ENCODE measurements at places on chromosomes 11 and 22.

GRCh38 chr11:26905368-26905767 is 88.5 kb upstream of the FIBIN start:
- DNase-seq = no peak

GRCh38 chr11:15861256-15861655 is 495.1 kb downstream of the SOX6 start:
- no peak for DNase-seq

DNA sequence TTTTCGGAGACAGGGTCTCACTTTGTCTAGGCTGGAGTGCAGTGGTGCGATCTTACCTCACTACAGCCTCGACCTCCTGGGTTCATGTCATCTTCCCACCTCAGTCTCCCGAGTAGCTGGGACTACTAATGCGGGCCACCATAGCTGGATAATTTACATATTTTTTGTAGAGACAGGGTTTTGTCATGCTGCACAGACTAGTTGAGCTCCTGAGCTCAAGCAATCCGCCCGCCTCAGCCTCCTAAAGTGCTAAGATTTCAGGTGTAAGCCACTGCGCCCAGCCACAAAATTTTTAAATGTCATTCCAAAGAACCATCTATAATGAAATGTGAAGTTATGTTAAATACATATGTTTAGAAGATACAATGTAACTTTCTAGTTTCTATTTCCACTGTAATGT is 4747.7 kb upstream of the OR11H1 start:
- DNase-seq = no peak

DNA sequence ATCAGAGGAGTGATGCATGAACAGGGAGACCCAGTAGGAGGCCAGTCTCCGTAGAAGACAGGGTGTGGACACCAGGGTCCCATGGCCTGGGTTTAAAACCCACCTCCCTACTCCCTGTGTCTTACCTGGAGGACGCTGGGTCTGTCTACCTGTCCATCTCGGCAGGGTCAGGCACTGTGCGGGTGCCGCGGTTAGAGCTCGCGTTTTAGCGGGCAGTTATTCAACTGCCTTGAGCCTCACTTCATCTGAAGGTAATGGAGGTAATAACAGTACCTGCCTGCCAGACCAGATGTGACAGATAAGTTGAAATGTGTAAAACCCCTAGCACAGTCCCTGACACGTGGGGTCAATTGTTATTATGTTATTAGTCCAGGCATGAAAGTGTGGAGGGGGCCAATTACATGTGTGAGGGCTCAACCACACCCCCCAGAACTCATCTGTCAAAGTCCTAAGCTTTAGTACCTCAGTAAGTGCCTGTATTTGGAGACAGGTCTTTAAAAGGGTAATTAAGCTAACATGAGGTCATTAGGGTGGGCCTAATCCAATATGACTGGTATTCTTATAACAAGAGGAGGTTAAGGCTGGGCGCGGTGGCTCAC is 8.1 kb upstream of the UPK3A start:
- no peak for DNase-seq

GRCh38 chr11:32434356-32435151 is 785 bp downstream of the WT1 start:
- no peak for DNase-seq

DNA sequence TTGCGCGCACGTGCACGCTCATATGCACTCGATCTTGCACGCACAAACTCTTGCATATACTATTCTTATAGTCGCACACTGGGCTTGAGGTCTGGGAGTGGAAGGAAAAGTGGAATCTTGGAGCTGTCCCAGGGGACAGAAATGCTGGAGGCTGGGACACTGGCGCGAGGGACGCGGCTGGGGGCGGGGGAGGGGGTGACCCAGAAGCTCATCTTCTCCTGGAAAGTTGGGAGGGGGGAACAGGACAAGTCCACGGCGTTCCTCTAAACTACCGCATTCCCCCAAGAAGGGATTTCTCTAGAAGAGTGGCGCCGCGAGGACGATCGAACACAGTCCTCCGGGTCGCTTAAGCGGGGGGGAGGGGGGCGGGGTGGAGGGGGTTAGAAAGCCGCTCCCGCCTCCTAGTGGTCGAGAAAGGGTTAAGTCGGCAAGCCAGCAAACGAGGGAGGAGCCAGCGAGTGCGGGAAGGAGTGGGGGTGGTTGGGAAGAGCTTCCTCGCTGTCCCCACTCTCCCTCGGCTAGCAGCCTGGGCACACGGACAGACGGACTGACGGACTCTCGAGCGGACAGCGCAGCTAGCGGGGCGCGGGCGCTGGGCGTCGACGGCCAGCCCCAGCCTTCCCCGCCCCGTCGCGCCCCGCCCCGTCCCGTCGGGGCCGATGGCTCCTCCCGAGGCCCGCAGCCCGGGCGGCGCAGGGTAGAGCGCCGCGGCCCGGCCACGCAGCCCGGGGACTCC is at the start of gene RTN4RL2:
TSS of gene RTN4RL2 (plus strand) at position 507 of the 736 bp plus-strand sequence. CDS start 338 bp downstream, outside the sequence.
- DNase-seq = no peak

- DNase-seq = no peak
These were observed 82.8 kb downstream of the CABIN1 start for GRCh38 chr22:24093855-24094254.

- no peak for DNase-seq
These were observed 1.3 kb downstream of the DENND5A start for GRCh38 chr11:9263840-9264315.

DNA sequence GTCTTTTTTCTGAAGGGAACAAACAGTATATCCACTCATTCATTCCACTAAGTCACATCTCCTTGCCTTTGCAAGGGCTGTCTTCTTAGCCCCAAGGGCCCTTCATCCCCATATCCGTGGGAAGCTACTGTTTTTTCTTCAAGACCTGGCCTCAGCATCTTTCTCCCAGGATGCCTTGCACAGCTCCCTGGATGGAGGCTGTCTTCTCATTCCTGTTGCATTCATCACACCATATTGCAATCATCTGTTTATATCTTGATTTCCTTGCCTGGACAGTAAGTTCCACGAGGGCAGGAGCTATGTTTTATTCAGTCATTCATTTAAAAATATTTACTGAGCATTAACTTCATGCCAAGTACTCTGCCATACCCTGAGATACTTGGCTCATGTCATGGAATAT is 29.3 kb upstream of the NECTIN1 start:
- no peak for DNase-seq
